ENCODE measurements at places on chromosomes 7 and 10. TPM values are rescaled to one million over a fixed set of nuclear protein-coding genes. Genes with fewer than 3 reads are reported as not detected.

- no peak for DNase-seq
Measured at GRCh38 chr7:106415433-106415832, 130.7 kb upstream of the NAMPT start.

Gene LRRC61
- total RNA-seq: 9.8 TPM

Gene FFAR4
- not detected for total RNA-seq

- no peak for DNase-seq
Measured at GRCh38 chr7:111012799-111013675, 77.9 kb upstream of the LRRN3 start.

DNA sequence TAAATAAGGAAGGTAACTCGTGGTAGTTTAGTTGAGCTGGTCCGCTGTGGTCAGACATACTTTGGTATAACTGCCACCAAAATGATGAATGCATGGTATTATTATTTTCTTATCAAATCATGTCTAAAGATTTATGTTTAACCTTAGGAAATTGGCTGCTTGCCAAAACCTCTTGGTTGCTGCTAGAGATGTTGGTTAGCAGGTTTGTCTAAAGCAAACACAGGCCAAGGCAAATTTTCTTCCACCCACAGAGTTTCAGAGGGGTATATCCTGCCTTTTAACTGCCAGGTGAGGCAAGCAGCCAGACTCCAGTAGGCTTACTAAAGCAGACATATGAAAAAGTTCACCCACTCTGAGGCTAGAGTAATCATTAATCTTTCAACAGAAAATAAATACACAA, 101.4 kb downstream of the SEMA3E start:
- DNase-seq: no peak

Gene BAZ1B
- total RNA-seq: 29.0 TPM

- no peak for DNase-seq
Measured at GRCh38 chr7:23017309-23017708, 3.4 kb upstream of the HYCC1 start.

GRCh38 chr7:45123913-45124710, 12.6 kb upstream of the TBRG4 start:
- DNase-seq: no peak

DNA sequence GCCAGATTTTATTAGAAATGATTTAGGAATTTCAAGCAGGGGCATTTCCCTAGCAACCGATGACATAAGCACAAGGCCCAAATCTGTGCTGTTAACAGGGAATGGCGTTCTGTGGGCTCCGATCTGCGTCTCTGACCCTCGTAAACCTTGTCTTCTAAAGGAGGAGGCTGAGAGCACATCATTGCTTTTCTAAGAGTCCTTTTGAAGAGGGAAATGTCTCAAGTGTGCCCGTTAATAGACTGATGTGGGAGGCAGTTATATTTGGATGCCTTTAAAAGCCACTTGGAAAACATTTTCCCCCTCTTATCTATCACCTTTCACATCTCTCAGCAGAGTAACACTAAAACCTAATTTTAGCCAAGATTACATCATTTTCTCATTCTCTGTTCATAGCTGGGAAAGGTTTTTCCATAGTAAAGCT, 424.1 kb upstream of the GALNT17 start:
- DNase-seq: no peak

DNA sequence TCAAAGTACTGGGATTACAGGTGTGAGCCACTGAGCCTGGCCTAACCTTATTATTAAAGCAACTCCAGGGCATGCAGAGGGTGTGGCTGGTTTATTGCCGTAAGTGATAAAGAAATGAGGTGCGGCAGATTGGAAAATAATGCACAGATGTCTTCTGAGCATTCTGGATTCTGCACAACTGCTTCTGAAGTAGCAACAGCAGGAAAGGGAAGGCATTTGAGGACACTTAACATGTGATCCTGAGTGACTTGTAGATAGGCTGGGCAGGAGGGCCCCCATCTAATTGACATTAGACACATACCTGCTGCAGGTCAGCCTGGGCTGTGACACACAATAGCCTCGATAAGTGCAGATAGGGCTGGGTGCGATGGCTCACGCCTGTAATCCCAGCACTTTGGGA, 5.6 kb downstream of the RHBDD2 start:
- no peak for DNase-seq

GRCh38 chr10:121510201-121510771, 88.0 kb downstream of the FGFR2 start:
- DNase-seq: no peak

DNA sequence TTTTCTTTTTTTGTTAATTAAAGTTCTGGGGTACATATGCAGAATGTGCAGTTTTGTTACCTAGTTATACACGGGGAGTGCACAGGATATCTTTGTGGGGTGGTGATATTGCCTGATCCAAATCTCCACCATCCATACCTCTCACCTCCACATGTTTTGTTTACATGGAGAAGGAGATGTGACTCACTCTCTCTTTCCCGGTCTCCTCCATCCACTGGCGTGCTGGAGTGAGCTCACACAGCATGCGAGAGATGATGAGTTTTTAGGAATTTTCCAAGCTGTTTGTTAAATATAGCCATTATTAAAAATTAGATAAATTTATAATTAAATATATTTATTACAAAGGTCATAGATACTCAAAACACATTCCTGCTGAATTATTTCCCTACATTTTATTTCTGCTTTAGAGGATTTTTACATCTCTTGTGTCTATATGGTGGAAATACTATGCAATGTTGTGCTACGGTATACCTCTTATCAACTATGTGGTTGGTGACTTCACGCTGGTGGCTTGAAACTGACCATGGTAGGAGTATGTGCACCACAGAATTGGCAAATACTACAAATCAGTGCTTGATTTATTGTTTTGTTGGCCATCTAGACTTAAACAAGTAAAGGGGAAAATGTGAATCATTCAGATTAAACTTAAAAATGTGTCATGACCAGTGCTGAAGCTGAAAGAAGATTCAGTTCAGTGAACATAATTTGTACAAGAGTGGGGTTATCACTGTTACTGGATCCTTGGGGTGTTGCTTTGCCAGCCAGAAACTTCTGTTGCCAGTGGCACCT, 107.9 kb upstream of the FAM180A start:
- no peak for DNase-seq

GRCh38 chr10:128432423-128432822, 306.2 kb upstream of the MKI67 start:
- DNase-seq: no peak

DNA sequence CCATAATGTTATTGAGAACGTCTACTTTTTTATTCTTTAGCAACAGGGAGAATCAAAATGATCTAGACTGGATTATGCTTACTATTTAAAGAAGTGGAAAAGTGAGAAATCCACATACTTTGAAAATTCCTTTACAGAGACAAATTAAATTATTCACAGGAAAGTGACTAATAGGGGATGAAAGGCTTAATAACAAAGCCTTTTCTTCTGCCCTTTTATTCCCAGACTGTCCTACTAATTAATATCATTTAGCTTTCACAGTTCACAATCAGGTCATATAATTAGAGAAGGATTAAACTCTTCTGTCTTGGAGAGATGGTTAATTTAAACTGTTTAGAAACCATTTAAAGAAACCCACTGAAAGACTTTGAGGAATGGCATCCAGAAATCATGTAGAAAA, 58.8 kb downstream of the ARL4A start:
- DNase-seq: no peak

Gene ABCC2
- total RNA-seq: 0.28 TPM

GRCh38 chr10:79181698-79182521, 113.1 kb downstream of the ZMIZ1 start:
- DNase-seq: no peak

DNA sequence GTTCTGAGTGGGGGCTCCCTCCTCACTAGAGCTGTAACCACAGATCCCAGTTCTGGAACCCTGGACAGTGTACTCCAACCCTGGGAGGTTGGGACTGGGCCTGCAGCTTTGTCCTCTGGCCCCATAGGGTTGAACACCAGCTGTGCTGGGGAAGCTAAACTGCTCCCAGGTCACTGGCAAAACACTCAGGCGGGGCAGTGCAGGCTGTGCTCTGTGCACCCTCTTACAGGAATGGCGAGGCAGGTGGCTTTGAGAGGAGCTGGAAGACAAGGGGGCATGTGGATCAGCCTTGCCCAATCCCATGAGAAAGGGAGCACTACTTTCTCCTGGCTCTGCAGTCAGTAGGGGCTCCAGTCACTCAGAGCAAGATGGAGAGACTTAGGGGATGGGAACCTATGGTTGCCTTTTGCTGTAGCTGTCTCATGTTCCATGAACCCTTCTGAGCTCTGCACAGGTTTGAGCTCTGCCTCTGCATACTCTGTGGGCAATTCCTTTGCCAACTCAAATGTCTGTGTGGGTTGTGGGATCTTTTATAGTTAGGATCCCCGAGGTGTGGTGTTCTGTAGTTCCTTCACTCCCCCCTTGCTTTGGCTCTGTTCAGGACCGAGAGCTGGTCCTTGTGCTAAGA, 90.7 kb downstream of the SLC25A40 start:
- no peak for DNase-seq

Measured in right atrium auricular region (tissue), 2 donors.